RCC 7860 (cell line): ENCODE measurements at places on chromosomes 3 and 15.

GRCh38 chr3:33403756-33404155 lies 36.4 kb downstream of the UBP1 start:
- DNase-seq: no peak

DNA sequence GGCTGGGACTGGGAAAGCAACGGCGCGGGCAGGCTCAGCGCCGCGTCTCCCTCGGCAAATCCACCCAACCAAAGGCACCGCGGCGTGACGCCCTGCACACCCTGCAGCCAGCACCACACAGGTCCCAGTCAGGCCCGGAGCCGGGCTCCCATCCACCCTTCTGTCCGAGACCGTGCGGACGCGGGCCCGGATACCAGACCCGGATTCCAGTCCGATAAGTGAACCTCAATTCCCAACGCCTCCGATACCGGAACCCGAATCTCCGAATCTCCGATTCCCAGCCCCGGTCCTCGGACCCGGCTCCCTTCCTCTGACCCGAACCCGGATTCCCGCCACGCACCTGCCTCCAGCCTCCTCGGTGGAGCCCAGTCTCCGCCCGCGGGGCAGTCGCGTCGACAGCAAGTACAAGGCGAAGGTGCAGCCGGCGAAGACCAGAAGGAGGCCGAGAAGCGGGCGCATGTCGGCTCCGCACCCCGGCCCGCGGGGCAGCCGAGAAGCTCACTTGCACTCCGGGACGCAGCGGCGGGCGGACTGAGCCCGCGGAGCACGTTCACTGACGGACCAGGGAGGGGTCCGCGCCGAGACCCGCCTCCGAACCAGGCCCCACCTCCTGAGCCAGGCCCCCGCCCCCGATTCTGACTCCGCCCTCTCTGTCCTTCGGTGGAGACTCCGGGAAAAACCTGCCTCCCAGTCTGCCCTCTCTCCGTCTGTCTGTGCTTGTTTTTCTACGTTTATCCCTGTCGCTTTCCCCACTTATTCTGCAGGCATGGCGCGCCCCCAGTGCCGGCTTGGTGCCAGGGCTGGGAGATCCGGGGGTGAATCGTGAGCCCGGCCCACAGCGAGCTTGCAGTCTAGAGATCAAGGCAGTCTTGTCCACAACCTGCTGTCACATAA lies at the start of gene TMEM41A:
TMEM41A (minus strand) TSS at position 533 of the 894 bp plus-strand sequence; CDS start at position 459, 74 bp downstream.
- peak; percentile 78 for DNase-seq

DNA sequence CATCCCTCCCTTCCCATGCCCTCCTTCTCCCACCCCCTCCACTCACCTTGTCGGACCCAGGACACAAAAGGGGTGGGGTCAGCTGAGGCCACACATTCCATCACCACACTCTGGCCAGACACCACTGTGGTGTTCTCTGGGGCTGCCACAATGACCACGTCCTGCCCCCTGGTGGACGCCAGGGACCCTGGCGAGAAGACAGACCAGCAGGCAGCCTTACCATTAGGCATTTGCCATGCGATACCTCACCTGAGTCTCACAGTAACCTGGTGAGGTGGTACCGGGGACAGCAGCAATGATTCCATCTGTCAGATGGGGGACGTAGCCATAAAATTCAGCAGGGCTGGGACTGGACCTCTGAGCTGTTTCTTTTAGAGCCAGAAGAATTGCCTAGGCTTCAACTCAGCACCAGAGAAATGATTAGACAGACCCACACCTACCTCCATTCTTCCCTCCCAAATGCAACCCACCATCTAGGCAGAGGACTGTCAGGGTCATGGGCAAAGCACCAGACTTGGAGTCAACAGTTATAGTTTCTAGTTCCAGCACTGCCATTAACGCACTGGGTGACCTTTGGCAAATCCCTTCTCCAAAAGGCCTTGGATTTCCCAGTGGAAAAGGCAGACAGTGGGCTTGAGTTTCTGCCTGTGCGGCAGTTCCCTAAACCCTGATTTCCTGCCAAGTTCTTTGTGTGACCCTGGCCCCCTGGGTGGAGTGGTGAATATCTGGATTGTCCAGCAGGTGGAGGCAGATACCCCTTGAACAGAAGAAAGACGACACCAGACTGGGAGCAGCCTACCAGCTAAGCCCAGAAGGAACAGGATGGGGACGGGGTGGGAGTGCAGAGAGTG lies 21.8 kb downstream of the IGDCC4 start:
- peak; percentile 53 for DNase-seq

DNA sequence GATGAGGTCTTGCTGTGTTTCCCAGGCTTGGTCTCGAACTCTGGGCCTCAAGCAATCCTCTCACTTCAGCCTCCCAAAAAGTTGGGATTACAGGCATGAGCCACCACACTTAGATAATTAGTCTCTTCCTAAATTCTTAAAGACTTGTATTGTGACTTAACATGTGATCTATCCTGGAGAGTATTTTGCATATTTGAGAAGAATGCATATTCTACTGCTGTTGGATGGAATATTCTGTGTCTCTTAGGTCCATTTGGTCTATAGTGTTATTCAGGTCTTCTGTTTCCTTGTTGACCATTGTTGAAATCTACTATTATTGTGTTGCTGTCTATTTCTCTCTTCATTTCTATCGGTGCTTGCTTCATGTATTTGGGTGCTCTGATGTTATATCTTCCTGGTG lies 60.1 kb upstream of the VILL start:
- DNase-seq: no peak

DNA sequence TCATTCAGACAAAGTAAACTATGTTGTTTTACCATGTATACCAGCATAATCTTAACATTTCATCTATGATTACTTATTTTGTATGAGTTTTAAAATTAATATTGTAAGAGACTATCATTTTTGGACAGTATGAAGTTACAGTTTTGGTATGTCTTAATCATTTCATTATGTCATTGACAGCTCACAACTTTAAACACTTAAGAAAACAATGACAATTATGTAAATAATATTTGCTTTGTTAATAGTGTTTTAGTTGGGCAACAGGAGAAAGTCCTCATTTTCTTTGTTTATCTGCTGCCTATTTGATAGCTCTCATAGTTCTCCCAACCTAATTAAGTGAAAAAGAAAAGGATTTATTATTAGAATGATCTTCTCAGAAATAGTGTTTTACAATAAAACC lies 80.2 kb downstream of the MEF2A start:
- no peak for DNase-seq

DNA sequence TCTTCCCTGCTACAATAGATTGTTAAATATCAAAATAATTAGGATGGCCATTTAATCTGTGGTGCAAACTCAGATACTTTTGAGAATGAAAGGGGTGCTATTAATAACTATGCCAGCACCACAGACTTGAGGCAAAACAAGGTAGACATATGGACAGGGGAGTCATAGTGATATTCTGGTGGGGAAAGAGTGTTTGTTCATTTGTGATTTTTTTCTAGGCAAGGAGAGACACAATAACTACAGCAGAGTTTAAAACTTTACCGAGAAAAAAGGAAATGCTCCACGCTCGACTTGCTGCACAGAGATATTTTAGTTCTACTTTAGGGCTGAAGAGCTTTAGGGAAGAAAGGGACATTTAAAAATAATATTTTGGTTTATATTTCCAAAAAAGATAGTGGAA lies 611.2 kb upstream of the GRM7 start:
- no peak for DNase-seq

- DNase-seq: peak; percentile 11
These were observed 27.9 kb upstream of the SLC30A4 start for GRCh38 chr15:45550436-45550835.

GRCh38 chr15:71325481-71325880 lies 210.2 kb downstream of the THSD4 start:
- no peak for DNase-seq

GRCh38 chr15:101277038-101277822 lies at the start of gene SELENOS:
Gene SELENOS (minus strand): TSS chr15:101277485. CDS start chr15:101277417, 68 bp downstream.
- DNase-seq: peak; percentile 53

DNA sequence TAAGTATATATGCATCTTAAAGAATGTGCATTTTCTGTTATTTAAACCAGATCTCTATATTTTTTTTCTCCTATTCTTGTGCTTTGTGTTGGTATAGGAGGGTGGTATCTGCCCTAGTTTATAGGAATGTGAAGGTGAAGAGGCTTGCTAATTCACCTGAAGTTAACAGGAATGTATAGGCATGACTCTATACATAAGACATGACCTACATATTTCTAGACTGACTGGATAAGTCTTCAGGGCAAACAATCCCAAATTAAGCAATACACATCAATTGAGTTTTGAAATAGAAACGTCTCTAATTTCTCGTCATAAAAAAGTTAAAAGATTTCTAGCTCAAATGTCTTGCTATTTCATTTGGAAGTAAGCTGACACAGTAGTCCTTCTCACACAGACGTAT lies 410.0 kb downstream of the DIPK2A start:
- no peak for DNase-seq

- DNase-seq: peak; percentile 64
These were observed 35.9 kb upstream of the BNC1 start for GRCh38 chr15:83320404-83320803.

GRCh38 chr3:23387286-23387918 lies 184.3 kb downstream of the UBE2E2 start:
- no peak for DNase-seq

GRCh38 chr3:155431856-155432570 lies 138.5 kb upstream of the STRIT1 start:
- DNase-seq: no peak

DNA sequence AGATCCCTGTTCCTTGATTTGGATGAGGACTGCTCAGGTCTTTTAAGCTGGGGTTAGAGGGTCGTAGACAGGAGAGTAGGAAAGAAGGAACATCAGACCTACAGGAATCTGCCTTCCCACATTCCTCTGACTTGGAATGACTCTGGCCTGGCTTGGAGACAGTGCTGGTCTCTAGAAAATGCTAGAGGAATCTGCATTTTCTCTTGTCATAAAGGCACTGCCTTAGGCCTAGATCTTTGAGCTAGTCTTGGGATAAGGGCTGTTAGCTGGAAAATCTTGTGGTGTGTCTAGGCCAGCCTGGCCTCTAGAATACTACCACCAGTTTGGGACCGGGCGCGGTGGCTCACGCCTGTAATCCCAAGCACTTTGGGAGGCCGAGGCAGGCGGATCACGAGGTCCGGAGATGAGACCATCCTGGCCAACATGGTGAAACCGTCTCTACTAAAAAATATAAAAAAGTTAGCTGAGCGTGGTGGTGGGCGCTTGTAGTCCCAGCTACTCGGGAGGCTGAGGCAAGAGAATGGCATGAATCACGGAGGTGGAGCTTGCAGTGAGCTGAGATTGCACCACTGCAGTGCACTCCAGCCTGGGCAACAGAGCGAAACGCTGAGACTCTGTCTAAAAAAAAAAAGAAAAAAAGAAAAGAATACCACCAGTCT lies 17.3 kb upstream of the BSN start:
- no peak for DNase-seq

- no peak for DNase-seq
These were observed 964.7 kb downstream of the TUSC7 start for GRCh38 chr3:117674321-117674720.

DNA sequence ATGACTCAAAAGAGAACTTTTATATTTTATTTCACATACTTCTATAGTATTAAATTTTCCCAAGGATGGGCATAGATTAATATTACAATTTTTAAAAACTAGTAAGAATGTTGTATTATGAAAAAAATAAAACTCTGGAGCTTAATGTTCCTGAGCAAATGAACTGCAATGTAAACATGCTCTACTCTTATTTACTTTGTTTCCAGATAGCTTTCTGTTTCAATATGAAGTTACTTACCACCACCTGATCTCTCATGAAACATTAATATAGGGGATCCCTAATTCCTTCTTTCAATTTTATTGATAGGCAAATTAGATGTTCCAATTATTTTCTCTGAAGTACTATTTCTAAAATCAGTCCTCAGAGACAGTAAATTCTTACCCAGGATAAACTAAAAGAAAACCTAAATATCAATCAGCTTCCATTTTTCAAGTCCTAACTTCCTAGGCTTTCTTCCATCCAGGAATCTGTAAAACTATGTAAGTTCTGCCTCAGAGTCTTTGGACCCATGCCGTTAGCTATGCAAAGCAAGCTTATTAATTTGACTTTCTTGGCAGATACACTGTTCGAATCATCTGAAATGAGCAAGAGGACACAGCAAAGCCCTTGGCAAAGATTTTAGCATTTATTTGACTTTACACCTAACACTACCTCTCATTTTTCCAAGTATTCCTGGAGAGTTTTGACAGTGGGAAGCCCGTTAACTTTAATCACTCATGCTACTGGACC lies 93.2 kb downstream of the PLCH1 start:
- DNase-seq: no peak

- no peak for DNase-seq
These were observed 214.9 kb downstream of the TCF12 start for GRCh38 chr15:57133127-57133968.

DNA sequence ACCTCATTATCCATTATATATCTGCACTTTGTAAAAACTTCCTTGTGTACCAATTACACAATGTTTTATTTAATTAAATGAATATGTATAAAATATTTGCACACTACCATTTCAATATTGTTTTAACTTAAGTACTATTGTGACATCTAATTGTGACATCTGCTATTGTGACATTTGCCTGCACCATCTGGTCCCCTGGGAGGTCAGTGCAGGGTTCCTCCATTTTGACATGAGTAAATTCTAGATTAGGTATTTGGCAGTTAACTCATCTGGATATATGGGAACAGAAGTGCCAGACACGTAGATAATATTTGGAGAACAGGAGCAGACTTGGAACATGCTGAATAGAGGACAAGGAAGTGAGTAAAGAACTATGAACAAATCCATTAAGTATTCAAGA lies 332.1 kb downstream of the VGLL3 start:
- no peak for DNase-seq

DNA sequence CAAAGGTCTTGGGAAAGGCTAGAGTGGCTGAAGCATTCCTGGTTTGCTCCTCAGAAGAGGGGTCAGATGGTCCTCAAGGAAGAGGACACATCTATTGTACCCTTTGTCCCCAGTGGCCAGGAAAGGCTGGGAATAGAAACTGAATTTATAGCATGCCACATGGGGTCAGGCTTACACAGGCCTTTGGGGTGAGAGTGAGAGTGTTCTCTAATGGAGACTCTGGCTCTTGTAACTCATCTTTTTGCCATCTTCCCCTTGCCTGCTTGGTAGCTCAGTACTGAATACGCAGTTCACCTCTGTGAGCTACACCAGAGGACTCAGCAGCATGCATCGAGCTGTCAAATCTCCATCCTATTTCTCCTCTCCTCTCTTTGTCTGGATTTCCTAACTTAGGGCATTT lies 87.5 kb downstream of the ATP2B2 start:
- DNase-seq: peak; percentile 4

DNA sequence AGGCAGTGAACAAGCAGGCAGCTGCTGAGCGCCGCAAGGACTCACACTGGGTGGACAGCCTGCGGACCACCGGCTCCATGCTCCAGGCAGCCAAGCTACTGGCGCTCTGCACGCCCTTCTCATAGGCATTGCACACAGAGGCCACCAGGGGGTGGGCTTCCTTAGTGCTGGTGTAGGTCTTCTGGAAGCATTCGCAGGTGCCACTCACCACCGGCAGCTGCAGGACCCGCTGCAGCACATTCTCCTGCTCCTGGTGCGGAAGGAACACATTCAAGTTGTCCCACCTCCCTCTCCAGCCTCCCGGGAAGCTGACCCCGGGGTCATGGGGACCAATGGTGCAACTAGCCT lies 6.0 kb downstream of the PLIN1 start:
- no peak for DNase-seq

GRCh38 chr15:59203657-59204056 lies 3.0 kb upstream of the LDHAL6B start:
- DNase-seq: no peak
